Breast epithelium (tissue), 4 donors: ENCODE measurements at places on chromosomes 16 and 17.

GRCh38 chr16:20084624-20085226 lies 11.0 kb upstream of the GPR139 start:
- DNase-seq, result no peak

DNA sequence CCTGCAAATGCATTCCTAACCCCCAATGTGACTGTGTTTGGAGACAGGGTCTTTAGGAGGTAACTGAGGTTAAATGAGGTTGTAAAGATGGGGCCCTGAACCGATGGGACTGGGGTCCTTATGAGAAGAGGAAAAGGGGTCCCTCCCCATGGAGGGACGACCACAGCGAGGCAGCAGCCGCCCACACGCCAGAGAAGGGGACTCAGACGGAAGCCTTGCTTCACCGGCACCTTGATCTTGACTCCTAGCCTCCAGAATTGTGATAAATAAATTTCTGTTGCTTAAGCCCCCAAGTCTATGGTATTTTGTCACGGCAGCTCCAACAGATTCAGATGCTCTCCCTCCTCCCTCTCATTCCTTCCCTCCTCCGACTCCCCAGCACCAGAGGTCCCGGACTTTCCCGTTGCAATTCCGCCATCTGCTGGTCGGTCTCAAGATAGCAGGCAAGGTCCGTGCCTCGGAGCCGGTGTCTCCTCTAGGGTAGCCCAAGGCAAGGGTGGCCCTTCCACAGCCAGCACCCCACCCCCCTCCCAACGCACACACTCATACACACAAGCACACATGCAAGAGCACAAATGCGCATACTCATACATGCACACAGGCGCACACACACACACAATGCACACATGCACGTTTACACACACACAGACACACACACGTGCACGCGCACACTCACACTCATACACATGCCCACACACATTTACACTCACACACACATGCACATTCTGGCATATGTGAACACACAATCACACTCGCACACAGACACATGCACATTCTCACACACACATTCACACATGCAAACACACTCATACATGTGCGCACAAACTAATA lies 23.1 kb upstream of the C16orf78 start:
- peak; percentile 67 for DNase-seq

- DNase-seq, result no peak
Observed at GRCh38 chr17:35101725-35102124, 17.9 kb downstream of the RAD51D start.

GRCh38 chr17:2718150-2718938 lies 6.8 kb upstream of the CLUH start:
- no peak for DNase-seq

DNA sequence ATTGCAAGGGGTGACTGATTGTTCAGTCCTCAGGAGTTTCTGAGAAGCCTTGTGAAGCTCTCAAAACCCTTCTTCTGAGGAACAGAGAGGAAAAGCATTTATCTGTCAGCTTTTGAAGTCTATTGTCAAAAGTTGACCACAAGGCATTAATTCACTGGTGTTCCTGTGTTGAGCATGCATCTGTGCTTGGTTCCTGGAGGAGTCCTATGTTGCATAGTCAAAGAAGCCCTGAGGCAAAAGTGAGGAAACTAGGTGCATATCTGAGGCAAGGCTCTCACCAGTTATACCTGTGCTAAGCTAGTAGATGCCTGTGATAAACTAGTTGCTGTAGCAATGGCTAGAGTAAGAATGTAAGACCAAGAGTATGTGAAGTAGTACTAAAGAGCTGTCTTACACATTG lies 1.8 kb upstream of the HEATR6 start:
- DNase-seq, result no peak

DNA sequence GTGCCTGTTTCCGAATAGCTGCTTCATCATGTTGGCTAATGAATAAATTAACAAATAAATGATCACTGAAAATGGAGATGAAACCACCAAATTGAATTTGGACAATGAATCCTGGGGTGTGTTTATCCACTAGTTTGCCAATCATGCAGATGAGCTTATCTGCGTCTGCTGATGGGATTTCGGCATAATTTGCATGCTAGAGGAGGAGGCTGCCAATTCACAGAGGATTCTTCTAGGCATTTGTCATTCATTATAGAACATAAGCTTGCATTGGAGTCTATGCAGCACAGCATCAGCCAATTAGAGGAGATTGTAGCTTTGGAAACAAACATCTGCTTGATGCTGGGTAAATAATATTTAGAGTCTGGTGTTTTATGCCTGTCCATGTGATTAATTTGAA lies 123.1 kb downstream of the NPIPB5 start:
- no peak for DNase-seq

DNA sequence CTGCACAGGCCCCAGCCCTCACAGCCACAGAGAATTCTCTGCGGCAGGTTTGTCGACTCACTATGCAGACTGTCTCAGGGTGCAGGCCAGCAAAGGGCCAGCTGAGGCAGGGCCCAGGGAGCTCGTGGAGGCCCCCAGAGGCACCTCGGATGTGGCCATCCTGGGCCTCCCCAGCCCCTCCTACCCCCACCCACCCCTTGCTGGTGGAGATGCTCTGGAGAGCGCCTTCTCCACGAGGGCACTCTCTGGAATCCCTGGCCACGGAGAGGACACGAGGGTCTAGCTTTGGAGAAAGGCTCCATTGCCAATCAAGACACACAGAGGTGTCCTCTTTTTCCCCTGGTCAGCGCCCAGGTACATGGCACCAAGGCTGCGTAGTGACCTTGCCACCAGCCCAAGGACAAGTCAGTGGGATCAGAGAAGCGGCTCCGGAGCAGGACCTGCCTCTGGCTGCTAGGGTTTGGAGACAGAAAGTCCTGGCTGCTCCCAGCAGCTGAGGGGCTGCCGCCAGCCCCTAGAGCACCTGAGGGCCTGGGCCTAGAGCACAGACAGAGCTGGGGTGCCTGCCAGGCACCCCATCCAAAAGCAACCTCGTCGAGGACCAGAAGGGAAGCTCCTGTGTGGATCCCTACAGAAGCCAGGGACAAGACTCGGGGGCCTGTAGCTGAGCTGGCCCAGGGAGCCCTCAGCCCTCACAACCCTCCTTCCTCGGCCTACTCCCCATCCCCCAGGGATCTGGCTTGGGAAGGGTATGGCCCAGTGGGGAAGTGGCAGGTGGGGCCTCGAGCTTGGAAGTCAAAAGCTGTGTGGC lies 18.7 kb downstream of the ARL2BP start:
- peak; percentile 44 for DNase-seq

DNA sequence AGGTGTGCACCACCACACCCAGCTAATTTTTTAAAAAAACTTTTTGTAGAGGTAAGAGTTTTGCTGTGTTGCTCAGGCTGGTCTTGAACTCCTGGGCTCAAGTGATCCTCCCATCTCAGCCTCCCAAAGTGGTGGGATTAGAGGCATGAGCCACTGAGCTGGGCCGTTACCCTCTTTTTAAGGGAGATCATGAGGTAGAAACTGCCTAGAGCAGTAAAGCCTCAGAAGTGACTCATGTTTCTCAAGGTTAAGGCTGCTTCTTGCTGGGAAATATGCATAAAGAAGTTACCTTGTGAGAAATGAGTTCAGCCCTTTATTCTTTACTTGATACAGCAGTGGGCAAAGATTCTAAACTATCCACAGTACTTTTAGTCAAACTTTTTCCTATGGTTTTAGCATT lies 38.2 kb downstream of the GRB2 start:
- DNase-seq, result no peak

GRCh38 chr16:71542377-71542776 lies 16.2 kb downstream of the CHST4 start:
- no peak for DNase-seq

DNA sequence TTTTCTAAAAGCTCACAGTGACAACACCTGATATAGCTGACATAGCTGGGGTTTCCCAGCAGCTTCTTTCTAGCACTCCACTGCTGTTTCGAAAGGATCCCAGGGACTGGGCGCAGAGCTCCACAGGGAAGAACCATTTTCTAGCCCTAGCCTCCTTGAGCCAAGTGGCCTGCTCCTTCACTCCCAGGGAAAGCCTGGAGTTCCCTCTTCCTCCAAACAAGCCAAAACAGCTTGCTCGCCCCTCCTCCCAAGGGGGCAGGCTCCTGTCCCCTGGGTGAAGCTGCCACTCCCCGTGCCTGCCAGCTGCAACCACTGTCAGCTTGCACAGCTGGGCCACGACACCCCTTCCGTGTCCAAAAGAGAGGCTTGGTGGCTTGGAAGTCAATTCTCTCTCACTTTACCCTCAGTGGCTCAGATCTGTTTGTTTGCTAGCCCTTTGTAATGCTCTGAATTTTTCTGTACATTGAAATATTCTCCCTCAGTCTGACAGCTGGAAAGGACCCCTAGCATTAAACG lies 59.8 kb downstream of the CYTH1 start:
- no peak for DNase-seq

DNA sequence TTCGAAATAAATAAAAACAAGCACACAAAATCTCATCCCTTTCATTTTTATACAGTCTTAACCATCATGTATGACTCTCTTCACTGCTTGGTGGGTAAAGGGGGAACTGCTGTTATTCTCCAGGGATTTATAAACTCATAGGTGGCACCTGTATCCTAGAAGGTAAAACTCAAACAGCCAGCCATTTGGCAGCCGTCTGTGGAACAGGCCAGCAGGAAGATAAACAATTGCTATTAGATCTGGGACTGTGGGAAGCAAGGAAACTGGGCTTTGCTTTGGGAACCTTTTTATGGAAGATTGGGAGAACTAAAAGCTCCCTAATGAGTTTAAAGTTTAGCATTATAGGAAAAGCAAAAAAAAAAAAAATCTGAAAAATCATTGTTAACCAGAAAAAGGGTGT lies 126.0 kb downstream of the TANGO6 start:
- DNase-seq, result no peak

DNA sequence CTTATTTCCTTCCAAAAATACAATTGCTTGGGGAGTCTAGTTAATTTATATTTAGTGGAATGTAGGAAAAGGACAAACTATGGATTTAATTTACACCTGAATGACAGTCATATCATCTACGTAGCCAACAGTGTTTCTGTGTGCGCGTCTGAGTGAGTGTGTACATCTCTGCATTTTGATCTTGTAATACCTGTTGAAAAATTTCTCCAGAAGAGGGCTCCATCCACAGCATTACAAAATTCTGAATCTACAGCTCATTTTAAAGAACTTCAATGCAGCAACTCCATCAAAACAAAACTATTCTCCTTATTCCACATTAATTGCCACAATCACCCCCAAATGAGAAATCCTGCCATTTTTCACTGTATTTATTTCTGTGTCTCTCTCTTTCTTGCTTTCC lies 3.9 kb downstream of the CDH13 start:
- DNase-seq, result no peak

DNA sequence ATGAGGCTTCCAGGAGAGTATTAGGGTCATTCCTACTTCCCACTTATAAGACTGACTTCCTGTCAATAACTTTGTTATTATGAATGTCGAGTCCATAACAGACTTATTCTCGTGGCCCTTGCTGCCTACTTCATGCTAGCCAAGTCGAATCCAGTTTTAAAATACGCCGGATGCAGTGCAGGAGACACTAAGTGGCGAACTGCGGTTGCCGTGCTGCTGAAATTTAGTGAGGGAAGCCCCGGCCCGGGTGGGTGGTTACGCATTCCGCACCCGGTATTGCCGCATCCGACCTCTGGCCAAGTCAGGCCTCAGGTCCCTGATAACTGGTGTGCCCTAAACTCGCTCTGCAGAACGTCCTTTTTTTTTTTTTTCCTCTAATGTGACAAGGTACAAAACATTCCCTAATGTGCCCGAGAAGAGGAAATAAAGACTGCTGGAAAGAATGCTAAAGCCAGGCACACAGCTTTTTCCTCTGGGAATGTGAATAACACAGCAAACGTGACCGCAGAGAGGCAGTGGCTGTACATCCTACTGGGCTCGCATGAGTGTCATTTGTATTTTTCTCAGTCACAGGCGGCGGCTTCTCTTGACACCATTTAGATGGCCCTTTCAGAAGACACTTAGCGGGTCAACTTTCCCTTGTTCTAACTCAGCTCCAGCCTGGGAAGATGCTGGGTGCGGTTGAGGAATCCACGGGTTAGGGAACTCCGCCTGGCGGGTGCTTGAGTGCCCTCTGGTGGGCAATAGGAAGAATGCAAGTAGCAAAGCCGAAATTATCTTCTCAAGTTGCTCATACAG lies 7.1 kb upstream of the AKTIP start:
- peak; percentile 49 for DNase-seq
